GM23338 (cell line): ENCODE measurements at places on chromosomes 5 and 9. TPM values are rescaled to one million over a fixed set of nuclear protein-coding genes. Genes with fewer than 3 reads are reported as not detected.

Gene IFNA13
- not detected in 2 replicates for total RNA-seq

Gene TUSC1
- total RNA-seq: 7.3 and 8.9 TPM in 2 replicates

Gene TEX48
- total RNA-seq: not detected in 2 replicates

- H3K4me3 ChIP-seq: no peak overlapping the region
- no peaks in the 10 kb centered on the region for H3K36me3 ChIP-seq
- no peak for DNase-seq
- H3K27me3 ChIP-seq: no peaks in the 10 kb centered on the region
These were observed 146.1 kb upstream of the TSLP start for GRCh38 chr5:110925398-110925797.

DNA sequence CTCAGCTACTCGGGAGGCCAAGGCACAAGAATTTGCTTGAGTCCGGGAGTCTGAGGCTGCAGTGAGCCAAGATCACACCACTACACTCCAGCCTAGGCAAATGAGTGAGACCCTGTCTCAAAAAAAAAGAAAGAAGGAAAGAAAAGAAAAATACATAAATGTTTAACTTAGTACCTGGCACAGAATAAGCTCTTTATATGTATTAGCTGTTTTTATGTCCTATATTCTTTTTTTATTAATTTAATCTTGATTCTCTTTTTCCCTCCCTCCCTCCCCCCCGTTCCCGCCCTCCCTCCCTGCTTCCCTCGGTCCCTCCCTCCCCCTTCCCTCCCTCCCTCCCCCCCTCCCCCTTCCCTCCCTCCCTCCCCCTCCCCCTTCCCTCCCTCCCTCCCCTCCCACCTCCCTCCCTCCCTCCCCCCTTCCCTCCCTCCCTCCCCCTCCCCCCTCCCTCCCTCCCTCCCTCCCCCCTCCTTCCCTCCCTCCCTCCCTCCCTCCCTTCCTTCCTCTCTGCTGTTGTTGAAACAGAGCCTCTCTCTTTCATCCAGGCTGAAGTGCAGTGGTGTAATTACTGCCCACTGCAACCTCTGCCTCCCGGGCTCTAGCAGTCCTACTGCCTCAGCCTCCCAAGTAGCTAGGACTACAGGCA is 135.8 kb upstream of the GRHPR start:
- H3K27ac ChIP-seq: no peak overlapping the region
- no peaks in the 10 kb centered on the region for H3K27me3 ChIP-seq
- peaks cover 19% of the 10 kb centered on the region for H3K4me1 ChIP-seq
- no peaks in the 10 kb centered on the region for H3K36me3 ChIP-seq
- H3K4me3 ChIP-seq: no peak overlapping the region
- DNase-seq: no peak

DNA sequence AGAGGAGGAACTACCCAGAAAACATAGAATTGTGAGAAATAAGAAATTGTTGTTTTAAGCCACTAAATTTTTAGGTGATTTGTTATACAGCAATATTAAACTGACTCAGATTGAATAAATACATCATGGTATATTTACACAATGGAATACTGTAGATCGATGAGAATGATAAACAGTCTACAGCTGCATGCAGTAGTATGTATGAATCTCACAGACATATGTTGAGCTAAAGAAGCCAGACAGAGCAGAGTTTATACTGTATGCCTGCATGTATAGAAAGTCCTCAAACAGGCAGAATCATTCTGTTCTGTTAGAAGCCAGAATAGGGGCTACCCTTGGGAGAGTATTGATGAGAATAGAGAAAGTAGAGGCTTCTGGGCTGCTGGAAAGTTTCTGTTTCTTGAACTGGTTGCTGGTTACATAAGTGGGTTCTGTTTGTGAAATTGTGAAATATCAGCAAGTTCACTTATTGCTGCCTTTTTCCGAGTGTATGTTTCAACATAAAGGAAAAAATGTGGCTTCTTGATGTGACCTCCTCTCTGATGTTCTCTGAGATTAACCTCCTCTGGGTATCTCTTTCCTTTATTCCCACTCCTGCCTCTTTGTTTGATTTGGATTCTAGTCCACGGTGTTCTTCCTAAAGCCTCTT is 9.6 kb downstream of the KIAA1958 start:
- no peak overlapping the region for H3K4me3 ChIP-seq
- 0 out of 2 replicates have a peak, but pooled peaks cover 4% of the 10 kb centered on the region for H3K36me3 ChIP-seq
- DNase-seq: no peak
- no peak overlapping the region for H3K27ac ChIP-seq
- no peaks in the 10 kb centered on the region for H3K27me3 ChIP-seq
- H3K4me1 ChIP-seq: peaks cover 25% of the 10 kb centered on the region

GRCh38 chr5:102288630-102289029 is 7.5 kb downstream of the SLCO4C1 start:
- H3K27me3 ChIP-seq: no peaks in the 10 kb centered on the region
- no peak overlapping the region for H3K4me3 ChIP-seq
- no peaks in the 10 kb centered on the region for H3K36me3 ChIP-seq
- H3K27ac ChIP-seq: no peak overlapping the region

GRCh38 chr5:143837306-143837848 is 25.4 kb downstream of the HMHB1 start:
- no peak overlapping the region for H3K27ac ChIP-seq
- no peak for DNase-seq
- H3K4me1 ChIP-seq: no peaks in the 10 kb centered on the region
- H3K36me3 ChIP-seq: no peaks in the 10 kb centered on the region
